Kidney (tissue), 22 donors: ENCODE measurements at places on chromosomes 7 and 10. TPM values are rescaled to one million over a fixed set of nuclear protein-coding genes. Genes with fewer than 3 reads are reported as not detected.

GRCh38 chr7:105885387-105886111 is 9.2 kb upstream of the ATXN7L1 start:
- DNase-seq, result no peak

DNA sequence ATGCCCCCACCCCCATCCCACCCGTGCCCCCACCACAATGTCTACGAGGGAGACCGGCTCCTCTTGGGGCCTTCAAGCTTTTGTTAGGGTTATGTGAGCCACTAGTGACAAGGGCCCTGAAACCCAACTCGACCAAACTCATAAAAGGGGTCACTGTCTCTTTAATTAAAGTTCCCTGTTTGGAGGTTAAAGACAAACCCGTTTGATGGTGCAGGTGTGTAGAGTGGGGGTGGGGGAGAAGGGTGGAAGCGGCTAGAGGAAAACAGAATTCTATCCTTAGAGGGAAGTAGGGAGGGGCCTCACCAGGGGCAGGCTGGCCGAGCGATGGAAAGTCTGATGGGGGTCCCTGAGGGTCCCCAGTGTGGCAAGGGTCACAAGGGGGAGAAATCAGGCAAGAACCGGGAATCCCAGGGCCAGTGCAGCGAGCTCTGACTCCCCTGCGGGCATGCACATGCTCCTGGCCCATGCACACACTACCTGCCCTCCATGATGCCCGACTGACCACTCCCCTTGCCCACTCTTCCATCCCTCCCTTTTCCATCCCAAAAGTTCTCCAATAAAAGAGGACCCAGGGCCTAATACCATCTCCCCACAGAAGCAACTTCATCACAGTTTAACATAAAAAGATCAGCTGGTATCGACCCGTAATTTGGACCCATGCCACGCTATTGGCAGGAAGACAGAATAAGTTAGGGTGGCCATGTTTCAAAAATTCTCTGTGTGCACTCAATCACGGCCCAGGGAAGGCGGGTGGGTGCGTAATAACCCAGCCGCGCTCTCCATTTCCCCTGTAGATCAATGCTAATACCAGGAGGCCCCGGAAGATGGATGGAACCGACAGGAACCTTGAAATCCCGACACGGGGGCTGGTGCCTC is 35.9 kb upstream of the SLF2 start:
- no peak for DNase-seq

DNA sequence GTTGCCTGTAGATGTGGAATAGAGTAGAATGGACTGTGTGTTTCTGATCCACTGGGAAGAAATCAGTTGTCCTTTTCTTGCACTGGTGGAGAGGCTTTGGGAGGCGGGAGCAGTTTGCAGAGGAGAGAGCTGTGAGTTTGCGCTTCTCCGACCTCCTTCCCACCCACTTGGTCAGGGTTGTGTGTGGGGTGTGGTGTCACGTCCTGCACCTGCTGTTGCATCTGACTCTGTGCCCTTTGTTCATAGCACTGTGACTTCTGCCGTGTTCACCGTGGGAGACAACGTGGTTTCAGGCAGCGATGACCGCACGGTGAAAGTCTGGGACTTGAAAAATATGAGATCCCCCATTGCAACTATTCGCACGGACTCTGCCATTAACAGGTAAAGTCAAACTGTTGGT is 67.8 kb downstream of the WDR37 start:
- DNase-seq, result no peak

GRCh38 chr10:43166880-43167497 is 28.7 kb downstream of the CSGALNACT2 start:
- DNase-seq, result no peak

- DNase-seq, result no peak
Observed at GRCh38 chr7:47685151-47685550, 103.2 kb upstream of the TNS3 start.

- no peak for DNase-seq
Observed at GRCh38 chr7:47715631-47716068, 133.7 kb upstream of the TNS3 start.

- DNase-seq, result no peak
Observed at GRCh38 chr7:10022480-10022879, 951.2 kb upstream of the PHF14 start.

DNA sequence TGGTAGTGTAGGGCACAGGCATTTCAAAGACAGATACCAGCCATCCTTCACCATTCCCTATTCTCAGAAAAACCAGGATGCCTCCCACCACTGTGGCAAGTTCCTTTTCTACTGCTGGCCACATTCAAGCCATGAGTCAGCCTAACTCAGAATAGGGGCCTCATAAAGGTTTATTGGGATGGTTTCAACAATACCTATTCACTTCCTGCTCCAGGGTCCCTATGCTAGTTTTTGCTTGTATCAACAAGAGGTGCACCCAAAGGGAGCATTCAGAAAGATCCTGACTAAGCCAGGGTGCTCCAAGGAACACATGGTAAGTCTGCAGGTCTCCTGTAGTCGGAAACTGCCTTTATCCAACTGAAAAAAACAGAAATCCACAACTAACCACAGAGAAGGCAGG is 76.9 kb upstream of the EGR2 start:
- no peak for DNase-seq

DNA sequence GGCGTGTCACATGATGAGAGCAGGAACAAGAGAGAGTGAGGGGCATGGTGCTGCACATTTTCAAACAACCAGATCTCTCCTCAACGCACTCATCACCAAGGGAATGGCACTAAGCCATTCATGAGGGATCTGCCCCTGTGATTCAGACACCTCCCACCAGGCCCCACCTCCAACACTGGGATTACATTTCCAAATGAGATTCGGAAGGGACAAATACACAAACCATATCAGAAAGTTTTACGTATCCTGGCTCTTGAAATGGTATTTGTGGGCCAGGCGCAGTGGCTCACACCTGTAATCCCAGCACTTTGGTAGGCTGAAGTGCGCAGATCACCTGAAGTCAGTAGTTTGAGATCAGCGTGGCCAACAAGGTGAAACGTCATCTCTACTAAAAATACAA is 189.4 kb downstream of the PLXDC2 start:
- no peak for DNase-seq

GRCh38 chr7:5216931-5217330 is 26.9 kb downstream of the WIPI2 start:
- DNase-seq, result no peak

- no peak for DNase-seq
Observed at GRCh38 chr7:1951159-1951536, 281.1 kb downstream of the ELFN1 start.

DNA sequence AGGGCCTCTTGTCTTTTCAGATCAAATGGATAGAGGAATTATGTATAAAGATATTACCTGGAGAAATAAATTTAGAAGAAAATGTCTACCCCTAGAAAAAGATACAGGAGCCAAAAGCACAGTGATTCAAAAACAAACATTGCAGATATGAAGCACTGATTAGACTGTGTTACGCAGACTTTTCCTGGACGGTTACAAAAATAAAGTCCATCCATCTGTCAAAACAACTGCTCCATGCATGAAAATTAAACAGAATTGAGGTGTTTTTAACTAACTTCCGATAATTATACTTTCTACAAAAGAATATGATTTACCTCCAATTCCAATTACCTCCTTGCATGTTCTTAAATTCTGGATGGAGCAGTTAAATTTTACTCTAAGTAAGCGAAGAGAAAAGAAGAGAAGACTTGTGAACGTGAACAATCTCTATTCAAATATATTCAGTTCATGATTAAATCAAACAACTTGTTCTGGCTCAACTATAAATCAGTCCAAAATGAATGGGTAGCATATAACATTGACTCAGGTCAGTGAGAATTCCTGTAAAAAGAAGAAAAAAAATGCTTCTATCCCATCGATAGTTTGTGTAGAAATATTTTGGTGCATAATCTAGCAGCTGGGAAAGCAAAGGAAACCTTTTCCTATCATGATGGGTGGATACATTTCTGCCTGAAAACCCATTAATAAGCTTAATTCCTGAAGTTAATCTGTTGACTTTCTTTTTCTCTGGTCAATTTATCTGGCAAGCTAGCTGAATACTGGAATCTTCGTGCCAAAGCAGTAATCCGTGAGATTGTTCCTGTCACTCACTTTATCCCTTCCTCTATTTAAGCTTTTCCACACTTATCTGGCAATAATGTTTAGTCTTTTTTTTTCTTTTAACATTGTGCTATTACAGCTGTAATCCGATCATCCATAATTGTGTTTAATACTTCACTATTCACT is 80.4 kb downstream of the SEMA3A start:
- DNase-seq, result no peak

DNA sequence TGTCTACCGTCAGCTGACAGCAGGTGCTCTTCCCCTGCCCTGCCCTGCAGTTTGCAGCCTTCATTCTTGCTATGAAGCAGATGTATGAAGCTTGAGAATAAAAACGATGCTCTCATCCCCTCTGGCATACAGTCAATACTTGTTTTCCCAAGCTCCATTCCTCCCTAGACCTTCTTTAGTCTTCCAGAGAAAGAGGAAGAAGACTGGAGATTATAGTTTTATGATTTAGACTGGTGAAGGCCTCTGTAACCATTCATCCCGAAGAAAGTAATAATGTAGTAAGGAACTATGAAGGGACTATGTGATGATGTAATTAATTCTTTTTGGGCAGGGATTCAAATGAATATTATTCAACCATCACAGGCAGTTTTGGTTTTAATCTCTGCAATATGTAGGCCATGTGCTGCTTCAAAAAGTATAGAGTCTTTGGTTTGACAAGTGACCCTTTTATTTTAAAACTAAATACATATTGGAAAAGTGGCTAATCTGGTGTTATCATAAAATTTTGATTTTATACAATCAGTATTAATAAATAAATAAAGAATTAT is 242.4 kb upstream of the KIAA1217 start:
- DNase-seq, result no peak

DNA sequence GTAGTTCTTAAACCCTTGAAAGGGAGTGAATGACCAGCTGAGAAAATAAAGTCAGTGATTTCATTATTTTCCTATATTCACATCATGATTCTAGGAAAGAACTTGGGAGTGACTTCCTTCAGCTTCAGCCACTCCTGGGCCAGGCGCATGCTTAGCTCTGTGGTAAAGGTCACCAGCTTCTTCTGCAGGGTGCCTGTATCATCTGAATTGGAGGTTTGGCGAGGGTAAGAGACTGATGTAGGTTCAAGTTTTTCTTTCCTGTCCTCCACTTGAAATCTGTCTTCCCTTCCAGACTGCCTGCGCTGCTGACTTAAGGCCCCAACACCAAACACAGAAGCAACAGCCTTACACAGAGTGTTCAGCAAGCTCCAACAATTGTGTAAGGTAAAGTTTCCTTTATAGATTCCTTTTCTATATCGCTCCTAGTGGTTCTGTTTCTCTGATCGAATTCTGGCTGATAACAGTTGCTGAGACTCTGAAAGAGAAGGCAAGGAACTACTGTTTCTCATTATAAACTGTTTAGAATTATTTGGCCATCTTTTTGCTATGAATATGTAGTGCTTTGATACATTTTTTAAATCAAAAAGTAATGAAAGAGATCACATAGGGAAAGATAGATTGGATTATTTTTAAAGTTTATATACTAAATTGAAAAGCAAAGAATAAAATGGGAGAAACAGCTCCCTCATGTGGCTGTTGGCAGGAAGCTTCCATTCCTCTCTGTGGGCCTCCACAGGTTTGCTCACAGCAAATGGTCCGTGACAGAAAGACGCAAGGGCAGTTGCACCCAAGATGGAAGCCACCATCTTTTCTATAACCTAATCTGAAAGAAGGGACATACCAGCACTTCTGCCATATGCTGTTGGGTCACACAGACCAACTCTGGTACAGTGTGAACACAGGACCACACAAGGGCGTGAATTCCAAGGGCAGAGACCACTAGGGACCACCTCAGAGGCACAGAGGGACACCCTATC is 14.0 kb downstream of the GATAD1 start:
- peak; percentile 47 for DNase-seq

DNA sequence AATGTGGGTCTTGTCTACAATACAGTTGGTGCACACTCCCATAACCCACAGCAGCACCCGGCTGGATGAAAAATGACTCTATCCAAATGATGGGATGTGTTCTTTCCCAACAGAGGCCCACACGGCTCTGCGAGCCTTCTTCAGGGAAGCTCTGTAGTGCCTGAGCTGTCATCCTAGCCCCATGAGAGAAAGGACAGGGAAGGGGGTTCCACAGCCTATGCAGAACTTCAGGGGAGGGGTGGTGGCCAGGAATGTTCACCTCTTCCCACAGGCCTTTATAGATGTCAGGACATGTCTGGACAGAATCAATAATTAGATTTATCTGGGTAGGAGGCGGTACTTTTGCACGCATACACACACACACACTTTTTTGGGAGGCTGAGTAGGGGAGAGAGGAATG is 109.0 kb downstream of the JCAD start:
- DNase-seq, result no peak

DNA sequence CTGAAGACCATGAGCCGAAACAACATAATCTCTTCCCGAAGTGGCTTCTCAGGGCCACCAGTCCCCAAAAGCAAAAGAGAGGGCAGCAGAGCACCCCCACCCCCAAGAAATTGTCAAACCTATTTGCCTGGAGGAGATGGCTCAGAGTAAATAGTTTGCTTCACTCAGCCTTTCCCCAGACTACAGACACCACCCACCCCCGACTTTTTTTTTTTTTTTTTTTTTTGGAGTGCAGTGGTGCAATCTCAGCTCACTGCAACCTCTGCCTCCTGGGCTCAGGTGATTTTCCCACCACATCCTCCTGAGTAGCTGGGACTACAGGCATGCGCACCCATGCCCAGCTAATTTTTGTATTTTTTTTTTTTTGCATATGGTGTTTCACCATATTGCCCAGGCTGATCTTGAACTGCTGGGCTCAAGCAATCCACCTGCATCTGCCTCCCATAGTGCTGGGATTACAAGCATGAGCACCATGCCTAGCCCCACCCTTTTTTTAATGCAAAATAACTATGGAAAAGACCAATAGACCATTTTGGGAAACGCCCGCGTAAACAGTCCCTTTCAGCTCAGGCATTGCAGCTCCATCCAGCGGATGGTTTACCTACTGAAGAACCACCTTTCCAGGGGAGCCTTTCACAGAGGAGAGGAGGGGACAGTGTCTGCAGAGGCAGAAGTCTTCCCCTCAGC is 9.7 kb downstream of the ZMIZ1 start:
- DNase-seq, result no peak

The ANKRD26 gene
- 9.3 TPM for total RNA-seq

The ST8SIA6 gene
- total RNA-seq, result 0.91 TPM

The HHEX gene
- 10.0 TPM for total RNA-seq

The CDHR1 gene
- 1.1 TPM for total RNA-seq

The ADIRF gene
- total RNA-seq, result 357 TPM

The SPDYE1 gene
- total RNA-seq, result not detected

The SDK1 gene
- 38.3 TPM for total RNA-seq

The PTF1A gene
- total RNA-seq, result not detected
